ENCODE measurements at places on chromosomes 1 and 21. TPM values are rescaled to one million over a fixed set of nuclear protein-coding genes. Genes with fewer than 3 reads are reported as not detected.

DNA sequence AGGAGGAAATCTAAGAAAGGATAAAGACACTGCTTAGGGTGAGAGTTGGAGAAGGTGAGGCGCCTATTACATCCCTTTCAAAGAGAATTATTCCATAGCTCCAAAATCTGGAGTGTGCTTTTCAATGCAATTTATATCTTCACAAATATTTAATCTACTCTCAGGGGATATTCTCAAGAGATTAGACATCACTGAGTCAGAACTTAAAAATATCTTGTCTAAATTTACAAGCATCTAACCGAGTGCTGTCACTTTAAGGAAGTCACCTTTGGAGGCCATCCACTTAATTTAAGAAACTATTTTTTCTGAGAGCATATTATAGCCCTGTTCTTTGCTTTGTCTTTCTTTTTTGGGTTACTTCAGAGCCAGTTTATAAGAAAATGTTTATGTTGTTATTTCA, 134.6 kb downstream of the TNFSF18 start:
- no peak for DNase-seq

GRCh38 chr21:14435423-14435822, 52.5 kb upstream of the HSPA13 start:
- no peak for DNase-seq

- no peak for DNase-seq
Observed at GRCh38 chr1:48969971-48970370, 193.3 kb upstream of the BEND5 start.

GRCh38 chr1:53110370-53111072, 31.9 kb downstream of the SLC1A7 start:
- no peak for DNase-seq

GRCh38 chr1:221632072-221632471, 109.8 kb downstream of the DUSP10 start:
- DNase-seq, result no peak

- no peak for DNase-seq
Observed at GRCh38 chr1:160567341-160567740, 12.0 kb downstream of the CD84 start.

DNA sequence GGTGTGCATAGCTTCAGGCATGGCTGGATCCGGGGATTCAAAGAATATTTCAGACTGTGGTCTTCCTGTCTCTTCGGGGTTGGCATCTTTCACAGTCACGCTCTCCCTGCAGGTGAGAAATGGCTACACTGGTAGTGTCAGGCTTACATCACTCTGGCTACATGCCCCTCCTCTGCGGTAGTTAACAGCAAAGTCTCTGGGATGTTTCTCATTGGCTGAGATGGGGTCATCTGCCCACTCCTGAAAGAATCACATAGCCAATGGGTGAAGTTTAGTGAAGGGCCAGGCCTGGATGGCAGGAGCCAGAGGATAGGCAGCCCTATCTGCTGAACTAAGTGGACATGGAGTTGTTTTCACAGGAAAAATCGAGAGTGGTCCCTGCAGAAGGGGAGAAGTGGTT, 356.5 kb downstream of the MATN1 start:
- no peak for DNase-seq

DNA sequence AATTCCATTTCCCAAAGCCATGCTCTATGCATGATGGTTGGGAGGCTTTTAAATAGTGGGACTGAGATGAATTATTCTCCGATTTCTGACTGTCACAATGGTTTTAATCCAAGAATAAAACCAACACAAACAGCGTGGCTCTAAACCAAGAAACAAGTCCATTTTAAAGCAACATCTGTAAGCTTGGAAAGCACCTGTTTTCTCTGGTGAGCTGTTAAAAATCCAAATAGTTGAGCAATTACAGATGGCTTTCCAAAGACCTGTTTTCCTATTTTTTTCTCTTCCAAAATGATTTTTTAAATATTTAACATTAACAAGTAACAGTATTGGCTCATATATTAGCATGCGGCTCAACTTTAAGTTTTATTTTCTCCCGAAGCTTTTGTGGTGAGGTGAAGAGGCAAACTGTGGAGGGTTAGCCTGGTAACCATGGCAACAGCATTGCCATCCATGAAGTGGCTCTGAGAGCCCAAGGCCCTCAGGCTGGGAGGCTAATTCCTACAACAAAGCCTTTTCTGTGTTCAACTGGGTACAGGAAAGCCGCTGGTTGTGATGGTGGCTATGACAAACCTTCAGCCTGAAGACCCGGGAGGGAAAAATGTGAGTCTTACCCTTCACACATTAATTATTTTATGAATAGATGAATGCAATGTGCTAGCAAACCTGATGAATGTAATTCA, 56.7 kb upstream of the B3GALT5 start:
- no peak for DNase-seq

The FMO5 gene
- 1.9 TPM for total RNA-seq

The CLK2 gene
- 33.2 TPM for total RNA-seq

The USP1 gene
- total RNA-seq, result 35.7 TPM

The CFAP141 gene
- not detected for total RNA-seq
